CD4-positive, alpha-beta T cell treated with Interleukin-10 for 1 hour (primary cell): ENCODE measurements at places on chromosomes 13 and 19.

GRCh38 chr19:14073925-14074838 lies 1.6 kb downstream of the MISP3 start:
- DNase-seq: no peak

DNA sequence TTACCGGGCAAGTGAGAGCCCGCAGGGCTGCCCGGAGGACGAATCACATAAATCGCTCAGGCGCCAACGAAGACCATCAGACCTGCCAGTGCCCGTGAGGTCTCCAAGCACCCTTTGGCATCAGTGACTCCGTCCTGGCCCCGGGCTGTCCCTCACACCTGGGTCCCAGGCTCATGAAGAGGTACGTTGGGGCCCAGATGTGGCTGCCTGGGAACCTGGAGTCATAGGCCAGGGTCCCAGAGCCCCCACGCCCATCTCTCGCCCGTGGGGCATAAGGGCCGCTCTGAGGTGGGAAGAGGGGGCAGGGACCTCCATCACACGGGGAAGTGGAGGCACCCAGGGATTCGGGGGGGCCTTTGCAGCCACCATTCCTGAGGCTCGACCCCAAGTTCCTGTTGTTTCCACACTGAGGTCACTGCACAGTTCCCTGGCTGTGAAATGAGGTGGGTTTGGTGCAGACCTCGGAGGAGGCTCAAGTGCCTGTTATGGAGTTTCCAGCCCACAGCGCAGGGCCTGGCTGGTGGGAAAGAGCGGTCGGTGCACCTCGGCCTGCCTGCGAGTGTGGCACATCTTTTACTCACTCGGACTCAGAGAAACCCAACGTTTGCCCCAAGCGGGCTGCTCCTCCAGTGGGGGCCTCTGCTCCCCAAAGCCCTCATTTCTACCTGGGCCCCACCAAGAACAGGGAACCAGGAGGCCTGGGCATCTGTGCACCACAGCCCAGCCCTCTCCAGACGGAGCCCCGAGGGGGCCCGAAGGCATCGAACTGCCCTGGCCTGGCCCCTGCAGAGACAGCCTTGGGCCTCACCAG lies 35.9 kb upstream of the C13orf46 start:
- no peak for DNase-seq

- DNase-seq: peak; percentile 36
These were observed 156.6 kb downstream of the TM9SF2 start for GRCh38 chr13:99657848-99658260.

GRCh38 chr13:27792393-27793218 lies at the start of gene GSX1:
GSX1 (plus strand) TSS chr13:27792483; CDS start chr13:27792691, 208 bp downstream.
- peak; percentile 24 for DNase-seq
